GM06990 (cell line): ENCODE measurements at places on chromosomes 11 and 22.
A peak's percentile ranks its signal among the peaks of the same experiment; 100 is the strongest.

- no peak for DNase-seq
Measured at GRCh38 chr11:14980854-14981253, 8.7 kb upstream of the CALCA start.

- DNase-seq: no peak
Measured at GRCh38 chr11:112162761-112163546, 940 bp downstream of the IL18 start.

DNA sequence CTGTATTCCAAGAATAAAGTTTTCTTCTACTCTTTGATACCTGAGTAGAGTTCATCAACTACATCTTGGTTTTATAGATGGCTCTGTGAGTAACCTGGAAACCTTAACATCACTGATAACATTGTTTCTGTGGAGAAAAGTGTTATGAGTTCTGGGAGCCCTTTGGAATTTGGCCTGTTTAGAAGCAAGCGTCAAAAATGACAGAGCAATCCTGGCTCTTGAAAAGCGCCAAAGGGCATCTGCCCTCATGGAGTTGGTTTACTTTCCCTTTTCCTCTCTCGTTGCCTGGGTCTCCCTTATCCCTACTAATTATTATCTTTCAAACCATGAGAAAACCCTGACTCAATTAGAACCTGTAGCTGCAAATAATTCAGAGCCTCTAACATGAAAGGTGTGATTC, 140.1 kb downstream of the DBX1 start:
- no peak for DNase-seq

- peak; percentile 41 for DNase-seq
Measured at GRCh38 chr11:4699697-4700435, 2.2 kb upstream of the OR51E2 start.

GRCh38 chr11:33258631-33259205, 1.5 kb downstream of the HIPK3 start:
- DNase-seq: no peak

GRCh38 chr11:55732936-55733335, 40.3 kb upstream of the OR5D13 start:
- no peak for DNase-seq

DNA sequence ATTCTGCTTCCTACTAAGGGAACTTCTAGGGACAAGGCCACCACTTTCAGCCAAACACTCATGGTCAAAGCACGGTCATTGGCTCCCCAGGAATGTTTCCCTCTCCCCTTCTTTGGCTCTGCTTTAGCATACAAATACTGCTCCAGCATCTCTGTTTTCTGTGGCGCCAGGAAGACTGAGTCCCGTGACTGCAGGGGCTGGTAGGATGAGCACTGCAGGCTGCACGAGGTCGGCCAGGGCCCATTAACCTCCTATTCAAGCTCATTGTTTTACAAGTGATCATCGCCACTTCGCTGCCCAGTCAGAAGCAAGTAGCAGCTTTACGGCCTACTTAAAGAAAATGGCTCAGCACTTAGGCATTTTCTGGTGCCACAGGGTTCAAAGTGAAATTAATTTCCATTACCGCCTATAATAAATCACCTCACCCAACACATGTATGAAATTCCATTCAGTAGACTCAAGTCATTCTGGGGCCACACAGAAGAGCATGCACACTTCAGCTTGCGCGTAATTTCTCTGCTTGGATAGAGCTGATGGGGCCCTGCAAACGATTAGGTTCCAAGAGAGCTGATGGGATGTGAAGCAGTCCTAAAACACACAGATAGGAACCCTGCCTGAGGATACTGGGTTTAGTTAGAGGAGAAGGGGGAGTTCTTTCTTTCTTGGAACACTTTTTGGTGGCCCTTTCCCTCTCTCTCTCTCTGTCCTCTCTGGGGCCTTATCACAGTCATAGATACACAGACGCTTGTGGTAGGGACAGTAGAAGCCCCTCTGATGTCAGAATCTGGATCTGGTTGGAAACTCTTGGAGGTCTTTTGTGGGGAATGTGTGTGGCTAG, 173.7 kb downstream of the KIF18A start:
- no peak for DNase-seq

DNA sequence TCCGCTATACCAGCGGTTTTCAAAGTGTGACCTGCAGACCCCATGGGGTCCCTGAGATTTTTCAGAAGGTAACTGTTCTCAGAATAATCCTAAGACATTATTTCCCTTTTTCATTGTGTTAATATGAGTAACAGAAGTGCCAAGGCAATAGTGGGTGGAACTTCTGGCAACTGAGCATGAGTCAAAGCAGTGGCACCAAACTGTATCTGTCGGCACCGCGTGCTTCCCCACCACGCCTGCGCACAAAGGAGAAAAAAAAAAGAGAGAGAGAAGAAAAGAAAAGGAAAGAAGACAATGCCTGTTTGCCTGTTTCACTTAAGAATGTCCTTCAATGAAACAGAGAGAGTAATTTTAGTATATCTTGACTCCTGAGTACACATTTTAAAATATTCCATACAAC, 679.9 kb downstream of the OPCML start:
- no peak for DNase-seq

DNA sequence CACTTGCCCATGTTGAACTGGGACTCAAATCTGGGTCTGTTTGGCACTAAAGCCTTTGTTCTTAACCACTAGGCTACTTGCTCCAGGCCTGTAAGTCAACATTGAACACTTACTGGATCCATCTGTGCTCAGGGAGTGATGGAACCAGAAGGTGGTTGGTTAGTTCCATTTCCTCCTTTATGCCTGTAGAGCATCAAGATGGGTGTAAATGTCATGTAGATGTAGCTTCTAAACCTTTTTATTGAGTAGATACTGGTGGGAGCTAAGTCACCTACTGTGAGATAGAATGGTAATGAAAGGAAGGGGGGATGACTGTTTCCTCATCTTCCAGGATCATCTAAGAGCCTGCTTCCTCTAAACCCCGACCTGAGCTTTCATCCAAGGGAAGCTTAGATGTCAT, 38.6 kb upstream of the ALKBH3 start:
- no peak for DNase-seq

DNA sequence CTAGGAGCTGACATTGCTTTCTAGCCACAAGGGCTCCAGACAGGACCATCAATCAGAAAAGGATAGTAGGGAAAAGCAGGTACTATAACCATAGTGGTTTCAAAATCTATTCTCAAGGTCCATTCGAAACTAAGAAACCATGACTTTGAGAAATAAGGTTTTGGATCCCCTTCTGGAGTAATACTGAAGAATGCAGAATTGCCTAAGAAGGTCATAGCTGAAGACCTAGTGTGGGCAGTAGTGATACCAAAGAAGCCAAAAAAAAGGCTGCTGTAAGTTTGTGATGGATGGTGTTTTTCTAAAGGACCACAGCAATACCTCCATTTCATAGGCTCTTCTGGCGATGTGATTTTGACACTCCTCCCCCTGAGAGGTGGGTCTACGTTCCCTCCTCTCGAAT, 163.1 kb downstream of the MAML2 start:
- DNase-seq: no peak

GRCh38 chr11:111795334-111795985, 29.3 kb upstream of the PPP2R1B start:
- DNase-seq: no peak

DNA sequence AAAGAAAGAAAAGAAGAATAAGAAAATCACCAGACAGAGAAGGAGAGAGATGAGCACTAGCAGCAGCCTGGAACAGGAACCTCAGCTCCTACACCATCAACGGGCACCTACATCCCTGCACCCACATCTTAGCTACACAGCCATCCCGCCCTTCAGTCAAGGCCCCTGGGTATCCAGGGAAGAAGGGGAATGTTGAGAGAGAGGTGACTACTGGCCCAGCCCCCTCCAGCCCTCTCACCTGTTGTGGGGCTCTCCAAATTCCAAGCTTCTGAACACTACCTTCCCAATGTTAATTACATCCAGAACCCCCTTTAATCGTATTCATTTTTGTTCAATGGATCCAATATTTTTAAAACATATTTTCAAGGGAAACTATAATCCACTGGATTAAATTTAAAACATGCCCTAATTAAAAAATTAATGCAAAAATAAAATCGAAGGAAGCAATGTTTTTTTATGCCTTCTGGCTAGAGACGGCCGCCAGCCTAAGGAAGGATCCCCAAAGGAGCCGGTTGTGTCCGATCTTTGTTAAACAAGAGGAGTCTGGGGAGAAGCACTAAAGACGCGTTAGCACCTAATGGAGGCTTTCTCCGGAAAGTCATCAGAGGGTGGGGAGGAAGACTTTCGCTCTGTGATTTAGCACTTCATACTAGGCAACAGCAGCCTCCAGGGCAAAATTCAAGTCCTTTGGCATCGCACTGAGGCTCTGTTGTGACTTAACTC, 9.5 kb downstream of the TPST2 start:
- DNase-seq: no peak

GRCh38 chr11:66879583-66879982, 22.7 kb downstream of the LRFN4 start:
- no peak for DNase-seq

- no peak for DNase-seq
Measured at GRCh38 chr22:48827904-48828555, 999.6 kb downstream of the BRD1 start.

DNA sequence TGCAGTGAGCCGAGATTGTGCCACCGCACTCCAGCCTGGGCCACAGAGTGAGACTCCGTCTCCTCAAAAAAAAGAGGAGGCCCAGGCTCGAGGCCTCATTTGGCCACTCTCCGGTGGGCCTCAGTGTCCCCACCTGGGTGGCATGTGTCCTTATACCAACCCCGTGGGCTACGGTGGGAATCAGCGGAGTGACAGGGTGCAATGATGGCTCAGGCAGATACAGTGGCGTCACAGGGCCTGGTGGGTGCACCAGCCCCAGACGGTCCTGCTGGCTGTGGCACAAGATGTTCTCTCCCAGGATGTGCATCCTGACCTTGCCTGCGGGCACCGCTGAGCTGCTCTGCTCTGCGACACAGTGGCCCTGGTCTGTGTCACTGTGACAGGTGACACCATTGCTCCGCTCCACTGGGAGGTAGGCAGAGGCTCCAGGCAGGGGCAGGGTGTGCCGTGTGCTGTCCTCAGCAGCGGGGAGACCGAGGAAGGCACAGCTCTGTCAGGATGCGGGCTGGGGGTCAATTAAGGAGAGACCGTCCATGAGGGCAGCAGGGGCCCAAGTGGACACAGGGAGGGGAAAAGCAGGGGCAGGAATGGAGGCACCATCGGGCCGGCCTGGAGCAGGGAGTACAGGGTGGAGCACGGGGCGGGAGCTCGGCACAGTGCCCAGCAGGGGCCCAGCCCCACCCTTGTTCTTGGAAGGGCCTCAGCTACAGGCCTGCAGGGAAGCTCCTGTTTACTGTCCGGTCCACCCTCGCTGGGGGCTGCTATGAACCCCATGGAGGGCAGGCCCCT, 21.7 kb upstream of the TH start:
- no peak for DNase-seq

GRCh38 chr11:35346472-35347156, 72.7 kb downstream of the SLC1A2 start:
- no peak for DNase-seq

- no peak for DNase-seq
Measured at GRCh38 chr11:12161603-12162350, 51.4 kb downstream of the MICAL2 start.

DNA sequence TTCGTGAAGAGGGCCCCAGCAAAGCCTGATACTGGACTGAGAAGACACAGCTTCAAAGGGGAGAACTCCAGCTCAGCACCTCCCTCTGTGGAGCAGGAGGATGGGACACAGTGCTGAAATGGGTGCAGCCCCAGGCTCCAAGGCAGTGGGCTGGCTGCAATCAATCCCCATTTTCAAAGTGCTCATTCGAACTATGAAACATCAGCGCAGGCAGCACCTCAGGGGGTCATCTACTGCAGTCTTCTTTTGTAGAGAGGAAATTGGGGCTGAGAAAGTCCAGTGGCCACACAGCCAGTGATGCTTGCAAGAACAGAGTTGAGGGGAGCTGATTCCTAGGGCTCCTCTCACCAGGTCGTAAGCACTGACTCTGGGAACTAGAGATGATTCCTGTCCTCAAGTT, 25.1 kb downstream of the OPCML start:
- no peak for DNase-seq

DNA sequence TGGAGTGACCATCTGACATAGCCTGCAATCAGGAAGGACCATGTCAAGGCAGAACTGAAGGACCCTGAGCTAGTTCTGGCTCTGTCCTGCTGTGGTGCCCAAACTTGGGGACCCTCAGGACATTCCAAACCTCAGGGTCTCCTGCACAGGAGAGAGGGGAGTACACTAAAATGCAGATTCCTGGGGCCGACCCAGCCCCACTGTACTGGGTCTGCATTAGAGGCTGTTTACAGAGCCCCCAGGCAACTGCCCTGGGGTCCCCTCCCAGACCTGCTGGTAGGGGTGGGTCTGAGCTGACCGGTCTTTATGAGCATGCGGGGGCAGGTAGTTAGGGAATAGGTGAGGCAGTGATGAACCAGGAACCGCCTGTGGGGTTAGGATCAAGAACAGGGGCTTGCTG, 6.8 kb downstream of the TRPM5 start:
- no peak for DNase-seq

GRCh38 chr11:44358713-44359112, 48.8 kb upstream of the ALX4 start:
- DNase-seq: no peak

- DNase-seq: no peak
Measured at GRCh38 chr11:34178209-34178821, 72.9 kb downstream of the NAT10 start.

DNA sequence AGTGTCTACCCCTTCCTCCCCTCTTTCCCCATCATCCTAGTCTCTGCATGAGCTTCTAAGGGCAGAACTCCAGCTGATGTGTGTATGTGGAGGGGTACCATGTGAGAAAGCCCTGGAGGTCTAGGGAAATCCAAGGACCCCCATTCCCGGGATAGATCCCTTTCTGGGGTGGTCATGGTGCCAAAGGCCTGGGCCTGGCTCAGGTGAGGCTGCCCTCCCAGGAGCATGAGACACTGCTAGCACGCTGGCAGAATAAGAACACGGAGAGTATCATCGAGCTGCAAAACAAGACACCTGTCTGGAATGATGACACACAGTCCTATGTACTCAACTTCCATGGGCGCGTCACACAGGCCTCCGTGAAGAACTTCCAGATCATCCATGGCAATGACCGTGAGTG, 19.6 kb downstream of the TUB start:
- DNase-seq: no peak

DNA sequence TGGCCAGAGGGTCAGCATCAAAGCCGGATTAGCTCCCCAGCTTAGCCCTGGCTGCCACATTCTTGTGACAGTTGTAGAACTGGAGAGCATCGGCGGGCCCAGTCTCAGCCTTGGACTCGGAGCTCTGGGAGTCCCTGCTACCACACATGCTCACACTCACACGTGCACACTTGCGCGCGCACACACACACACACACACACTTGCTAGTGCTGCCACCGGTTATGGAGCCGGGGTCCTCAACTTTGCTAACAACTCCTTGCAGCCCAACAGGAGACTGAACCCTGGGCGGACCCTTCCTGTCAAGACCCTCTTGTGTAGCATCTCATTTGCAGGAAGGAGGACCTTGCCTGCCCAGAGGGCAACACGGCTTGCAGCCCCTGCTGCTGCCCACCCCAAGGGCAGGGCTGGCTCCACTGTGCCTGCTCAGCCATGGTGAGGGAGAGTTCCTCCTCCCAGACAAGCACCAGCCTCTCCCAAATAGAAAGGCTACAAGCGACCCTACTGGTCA, 107.6 kb downstream of the WNT7B start:
- DNase-seq: no peak

GRCh38 chr11:17163291-17163690, 44.5 kb downstream of the PIK3C2A start:
- DNase-seq: no peak

- no peak for DNase-seq
Measured at GRCh38 chr11:67564230-67564629, 19.4 kb upstream of the GSTP1 start.
